Femur (tissue), 1 donor: ENCODE measurements at places on chromosomes 5 and 9.
A peak's percentile ranks its signal among the peaks of the same experiment; 100 is the strongest.

DNA sequence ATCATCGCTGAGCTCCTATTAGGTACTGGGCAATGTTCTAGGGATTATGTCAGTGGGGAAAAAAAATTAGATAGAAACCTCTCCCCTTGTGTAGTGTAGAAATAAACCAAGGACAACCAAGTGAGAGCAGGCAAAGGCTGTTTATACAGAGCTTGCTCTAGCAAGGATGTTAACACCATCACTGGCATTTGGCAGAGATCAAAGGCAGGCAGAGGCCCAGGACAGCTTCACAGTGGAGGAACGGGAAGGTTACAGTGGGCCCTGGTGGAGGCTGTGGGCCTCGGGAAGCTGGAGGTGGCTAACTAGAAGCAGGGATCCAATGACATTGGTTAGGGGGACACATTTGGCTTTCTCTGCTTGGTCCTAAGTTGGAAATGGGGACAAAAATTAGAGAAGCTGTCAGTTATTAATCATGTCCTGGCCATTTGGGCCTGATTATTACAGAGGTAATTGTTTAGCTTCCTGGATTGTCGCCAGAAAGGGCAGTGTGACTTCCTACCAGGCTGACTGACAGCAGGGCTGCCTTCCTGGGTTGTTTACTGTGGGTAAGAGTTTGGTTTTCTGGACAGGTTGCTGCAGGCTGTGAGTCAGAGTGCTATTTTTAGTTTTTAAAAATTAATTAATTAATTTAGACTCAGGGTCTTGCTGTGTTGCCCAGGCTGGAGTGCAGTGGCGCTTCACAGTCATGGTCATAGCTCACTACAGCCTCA is 259.3 kb downstream of the ROR2 start:
- DNase-seq, result no peak

DNA sequence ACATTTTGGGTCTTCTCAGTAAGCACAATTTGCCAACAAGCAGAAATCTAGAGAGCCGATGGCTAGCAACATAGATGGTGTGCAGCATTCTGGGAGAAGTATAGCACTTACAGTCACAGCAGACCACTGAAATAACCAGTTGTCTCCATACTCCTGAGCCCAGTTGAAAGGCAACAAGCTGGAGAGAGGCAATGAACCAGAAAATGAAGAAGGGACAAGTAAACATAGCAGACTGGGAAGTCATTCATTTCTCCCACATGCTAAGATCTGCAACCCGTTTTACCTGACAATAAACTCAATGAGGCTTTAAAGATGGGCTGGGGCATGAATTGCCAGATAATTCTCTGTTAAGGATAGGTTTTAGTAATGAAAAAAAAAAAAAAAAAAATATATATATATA is 575.6 kb upstream of the GRAMD2B start:
- no peak for DNase-seq

- no peak for DNase-seq
Observed at GRCh38 chr9:72817413-72817812, 135.4 kb downstream of the ALDH1A1 start.

- DNase-seq, result no peak
Observed at GRCh38 chr5:149518620-149519019, 32.6 kb downstream of the CSNK1A1 start.

GRCh38 chr5:126917918-126918614 is 112.3 kb downstream of the MARCHF3 start:
- peak; percentile 46 for DNase-seq

DNA sequence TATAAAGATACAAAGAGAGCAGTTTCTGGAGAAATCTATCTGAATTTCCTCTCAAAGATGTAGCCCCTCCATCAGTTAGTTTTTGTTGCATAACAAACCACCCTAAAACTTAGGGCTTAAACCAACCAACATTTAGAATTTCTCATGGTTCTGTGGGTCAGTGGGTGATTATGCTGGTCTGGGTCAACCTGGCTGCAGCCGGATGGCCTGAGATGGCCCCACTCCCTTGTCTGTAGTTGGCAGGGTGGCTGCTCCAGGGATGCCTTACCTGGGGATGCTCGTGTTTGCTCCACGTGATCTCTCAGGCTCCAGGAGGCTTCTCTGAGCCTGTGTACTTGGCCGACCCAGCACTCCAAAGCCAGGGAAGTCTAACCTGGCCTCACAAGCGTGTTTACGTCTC is 139.3 kb downstream of the MVB12B start:
- DNase-seq, result no peak

- DNase-seq, result no peak
Observed at GRCh38 chr5:101532430-101532829, 629.3 kb upstream of the ST8SIA4 start.

DNA sequence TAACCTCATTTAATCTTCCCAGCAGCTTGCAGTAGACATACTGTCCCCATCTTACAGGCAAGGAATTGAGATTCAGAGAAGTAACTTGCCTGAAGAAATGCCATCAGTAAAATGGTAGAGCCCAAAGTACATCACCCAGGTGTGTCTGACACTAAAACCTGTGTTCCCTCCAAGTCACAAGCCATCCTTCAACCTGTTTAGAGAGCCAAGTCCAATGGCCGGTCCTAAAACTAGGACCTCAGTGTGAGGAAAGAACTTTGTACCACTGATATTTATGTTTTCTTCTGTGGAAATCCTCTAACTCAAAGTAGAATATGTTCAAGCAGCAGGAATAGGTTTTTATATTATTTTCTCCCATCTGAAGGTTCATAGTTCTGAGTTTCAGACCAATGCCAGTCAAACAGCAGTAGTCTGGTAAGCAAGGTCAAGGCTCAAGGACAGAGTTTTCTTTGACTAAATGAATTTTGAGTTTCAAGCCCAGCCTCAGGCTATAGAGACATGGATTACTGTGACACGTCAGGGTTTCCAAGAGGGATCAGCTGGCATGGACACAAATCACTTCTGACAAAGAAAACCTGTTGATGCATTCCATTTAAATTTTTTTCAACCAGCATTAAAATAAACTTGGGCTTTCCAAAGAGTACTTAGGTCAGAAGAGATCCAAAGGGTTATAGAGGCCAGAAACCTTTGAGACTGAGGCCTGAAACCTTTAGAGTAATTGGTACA is 80.9 kb upstream of the PLPP6 start:
- DNase-seq, result no peak

- no peak for DNase-seq
Observed at GRCh38 chr5:117295941-117296340, 721.3 kb upstream of the SEMA6A start.

- DNase-seq, result no peak
Observed at GRCh38 chr5:483434-484140, 40.6 kb downstream of the EXOC3 start.

- DNase-seq, result no peak
Observed at GRCh38 chr9:32551276-32552051, 663 bp upstream of the SMIM27 start.

- DNase-seq, result no peak
Observed at GRCh38 chr5:90644132-90644531, 85.5 kb downstream of the ADGRV1 start.

DNA sequence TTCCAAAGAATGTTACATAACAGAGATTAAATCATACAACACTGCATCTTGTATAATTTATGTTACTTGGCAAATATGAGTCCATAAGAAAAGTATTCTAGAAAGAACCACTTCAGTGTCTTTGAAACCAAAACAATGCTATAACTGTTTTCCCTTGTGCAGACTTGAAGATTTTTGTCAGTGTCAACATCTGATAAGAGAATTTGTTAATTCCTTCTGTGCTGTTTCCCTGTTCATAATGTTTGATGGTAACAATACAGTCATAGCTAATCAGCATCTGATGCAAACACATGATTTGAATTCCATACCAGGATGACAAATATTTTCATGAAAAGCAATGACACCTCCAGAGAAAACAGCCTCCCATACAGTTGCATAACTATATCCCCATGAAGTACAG is 306.8 kb downstream of the SEMA5A start:
- no peak for DNase-seq

- DNase-seq, result no peak
Observed at GRCh38 chr5:167752936-167753335, 538.5 kb upstream of the WWC1 start.

DNA sequence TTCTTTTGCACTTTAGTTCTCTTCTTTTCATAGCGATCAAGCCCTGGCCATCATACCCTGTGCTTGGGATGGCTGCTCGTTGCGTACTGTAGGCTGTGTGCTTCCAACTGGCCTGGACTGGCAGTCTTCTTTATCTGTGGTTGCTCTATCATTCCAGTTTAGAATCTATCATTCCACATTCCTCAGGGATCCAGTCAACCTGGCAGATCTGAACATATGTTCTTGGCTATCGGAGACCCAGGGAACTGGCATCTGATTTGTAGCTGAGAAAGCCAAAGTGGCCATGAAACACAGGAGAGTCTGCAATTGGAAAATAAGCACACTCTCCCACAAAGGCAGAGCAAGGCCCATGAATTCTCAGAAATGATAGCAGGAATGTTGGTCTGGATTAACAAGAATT is 22.6 kb upstream of the SLC46A2 start:
- no peak for DNase-seq

GRCh38 chr9:132702254-132702653 is 32.0 kb downstream of the GTF3C4 start:
- DNase-seq, result no peak

- DNase-seq, result peak; percentile 77
Observed at GRCh38 chr9:130835441-130836298, 616 bp downstream of the ABL1 start.

- no peak for DNase-seq
Observed at GRCh38 chr5:43685252-43685950, 82.4 kb downstream of the NNT start.

- no peak for DNase-seq
Observed at GRCh38 chr9:3478549-3478953, 47.2 kb downstream of the RFX3 start.

DNA sequence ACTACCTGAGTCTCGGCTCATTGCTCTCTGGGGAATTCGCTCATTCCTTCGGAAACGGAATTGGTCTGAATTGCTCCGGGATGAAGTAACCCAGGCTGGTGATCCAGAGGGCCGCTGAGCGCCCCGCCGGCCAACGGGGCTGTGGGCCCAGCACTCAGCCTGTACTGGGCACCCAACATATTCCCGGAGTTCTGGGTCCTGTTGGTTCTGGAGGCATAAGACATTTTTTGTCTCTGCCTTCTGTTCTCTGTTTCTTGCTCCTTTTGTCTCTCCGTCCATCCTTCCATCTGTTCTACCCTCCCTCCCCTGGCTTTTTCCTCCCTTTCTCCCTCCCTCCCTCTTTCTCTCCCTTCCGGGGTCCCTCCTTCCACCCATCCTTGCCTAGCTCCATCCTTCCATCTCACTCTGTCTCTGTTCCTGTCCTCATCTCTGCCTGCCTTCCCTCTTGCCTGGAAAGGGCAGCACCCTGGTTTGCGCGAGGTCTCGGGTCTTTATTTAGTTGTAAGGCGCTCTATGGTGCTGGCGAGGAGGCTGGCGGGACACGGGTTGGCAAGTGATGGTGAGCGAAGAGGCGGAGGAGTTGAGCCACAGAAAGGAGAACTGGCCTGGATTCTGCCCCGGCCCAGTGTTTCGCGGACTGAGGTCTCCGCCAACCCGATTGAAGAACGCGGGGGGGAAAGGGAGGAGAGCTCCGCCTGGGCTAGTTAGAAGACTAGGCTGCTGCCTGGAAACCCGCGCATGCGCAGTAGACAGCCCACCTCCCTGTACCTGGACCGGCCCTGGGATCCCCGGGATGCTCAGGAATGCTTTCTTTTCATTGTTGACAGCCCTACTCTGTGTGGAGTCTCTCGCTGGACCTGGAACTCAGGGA is 1468.0 kb downstream of the FOXD4L5 start:
- peak; percentile 83 for DNase-seq

GRCh38 chr9:133627341-133627740 is 8.8 kb upstream of the DBH start:
- no peak for DNase-seq

DNA sequence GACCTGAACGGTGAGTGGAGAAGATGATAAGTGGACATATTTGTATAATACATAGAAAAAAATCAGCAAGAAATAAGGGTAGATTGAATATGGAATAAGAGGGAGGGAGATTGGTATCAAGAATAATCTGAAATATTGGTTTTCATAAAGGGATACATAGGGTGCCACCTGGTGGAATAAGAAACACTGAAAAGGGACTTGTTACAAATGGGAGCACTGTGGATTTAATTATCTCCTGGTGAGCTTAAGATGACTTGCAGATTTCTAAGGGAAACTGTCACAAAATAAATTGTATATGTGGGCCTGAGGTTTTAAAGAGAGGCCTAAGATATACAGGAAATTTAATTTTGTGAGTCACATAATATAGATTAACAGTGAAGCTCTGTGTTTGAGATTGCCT is 1403.5 kb upstream of the CDH18 start:
- no peak for DNase-seq

- no peak for DNase-seq
Observed at GRCh38 chr9:76619640-76620039, 144.6 kb upstream of the PCA3 start.

GRCh38 chr5:98513380-98513779 is 260.1 kb upstream of the RGMB start:
- no peak for DNase-seq

GRCh38 chr5:148805326-148806290 is 20.8 kb upstream of the ADRB2 start:
- peak; percentile 29 for DNase-seq

DNA sequence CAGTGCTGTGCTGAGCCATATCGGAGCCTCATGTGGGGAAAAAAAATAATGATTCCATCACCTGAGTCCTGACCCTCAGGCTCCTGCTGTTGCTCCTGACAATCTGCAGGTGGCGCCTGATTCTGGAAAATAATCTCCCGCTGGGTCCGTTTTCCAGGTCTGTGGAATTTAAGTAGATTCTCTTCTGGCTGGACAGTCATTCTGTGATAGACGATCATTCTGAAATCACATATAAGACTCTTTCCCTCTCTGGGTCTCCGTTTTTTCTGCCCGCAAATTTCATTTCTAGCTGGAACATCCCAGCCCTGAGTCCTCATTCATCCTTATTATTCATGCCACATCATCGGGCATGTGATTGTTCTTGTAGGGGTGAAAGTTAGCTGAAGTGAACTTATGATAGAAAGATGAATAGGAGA is 22.1 kb upstream of the STXBP1 start:
- peak; percentile 83 for DNase-seq

DNA sequence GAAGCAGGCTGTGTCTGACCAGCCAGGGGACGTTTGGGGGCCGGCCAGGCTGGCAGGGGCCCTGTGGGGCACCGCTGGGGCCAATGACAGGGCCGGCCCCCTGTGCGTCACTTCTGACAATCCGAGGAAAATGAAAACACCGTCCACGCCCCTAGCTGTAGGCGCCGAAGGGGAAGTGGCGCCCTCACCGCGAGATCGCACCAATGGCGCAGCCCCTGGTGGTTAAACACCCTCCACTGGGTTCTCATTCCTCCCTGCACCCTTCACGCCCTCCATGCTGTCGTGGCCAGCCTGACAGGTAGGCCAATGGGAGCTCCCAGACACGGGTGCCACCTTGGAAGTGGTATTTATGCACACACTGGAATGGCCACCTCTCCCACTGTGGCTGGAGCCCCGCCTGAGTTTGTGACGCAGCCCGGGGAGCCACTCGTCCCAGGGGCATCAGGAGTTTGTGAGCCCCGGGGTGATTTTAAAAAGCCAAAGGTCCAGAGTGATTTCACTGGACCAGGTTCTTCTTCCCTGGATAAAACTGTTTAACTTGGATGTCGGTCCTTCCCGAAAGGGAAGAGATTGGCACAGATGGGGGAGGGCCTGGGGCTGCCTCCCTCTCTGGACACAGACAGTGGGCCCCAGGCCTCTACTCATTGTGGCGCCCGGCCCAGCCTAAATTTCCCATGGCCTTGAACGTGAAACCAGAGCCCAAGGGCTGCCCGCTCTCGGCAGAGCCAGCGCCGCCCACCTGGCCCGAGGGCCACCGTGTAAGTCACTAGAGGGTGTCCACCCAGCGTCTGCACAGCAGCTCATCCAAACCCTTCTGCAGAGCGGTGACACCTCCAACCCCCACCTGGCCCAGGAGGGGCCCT is 49.7 kb downstream of the NKD2 start:
- DNase-seq, result no peak

GRCh38 chr5:124919747-124920525 is 173.5 kb upstream of the ZNF608 start:
- no peak for DNase-seq
